Activated CD4-positive, alpha-beta T cell treated with anti-CD3 and anti-CD28 coated beads, Interleukin-2, amount 10 ng/mL, durations not matched to agents 24 days and 14 days (primary cell): ENCODE measurements at places on chromosomes 7 and 10. TPM values are rescaled to one million over a fixed set of nuclear protein-coding genes. Genes with fewer than 3 reads are reported as not detected.

- peaks cover 8% of the 10 kb centered on the region for H3K27me3 ChIP-seq
- no peak overlapping the region for H3K4me3 ChIP-seq
- no peaks in the 10 kb centered on the region for H3K4me1 ChIP-seq
- no peak overlapping the region for H3K27ac ChIP-seq
These were observed 82.3 kb downstream of the LRGUK start for GRCh38 chr7:134209322-134210015.

GRCh38 chr10:124802313-124802675 is 675 bp downstream of the ABRAXAS2 start:
- peaks cover 8% of the 10 kb centered on the region for H3K27me3 ChIP-seq
- DNase-seq, result peak; percentile 74
- peaks cover 14% of the 10 kb centered on the region for H3K4me1 ChIP-seq
- peak overlapping the region; percentile 89 for H3K27ac ChIP-seq
- H3K4me3 ChIP-seq, result peak overlapping the region; percentile 95

DNA sequence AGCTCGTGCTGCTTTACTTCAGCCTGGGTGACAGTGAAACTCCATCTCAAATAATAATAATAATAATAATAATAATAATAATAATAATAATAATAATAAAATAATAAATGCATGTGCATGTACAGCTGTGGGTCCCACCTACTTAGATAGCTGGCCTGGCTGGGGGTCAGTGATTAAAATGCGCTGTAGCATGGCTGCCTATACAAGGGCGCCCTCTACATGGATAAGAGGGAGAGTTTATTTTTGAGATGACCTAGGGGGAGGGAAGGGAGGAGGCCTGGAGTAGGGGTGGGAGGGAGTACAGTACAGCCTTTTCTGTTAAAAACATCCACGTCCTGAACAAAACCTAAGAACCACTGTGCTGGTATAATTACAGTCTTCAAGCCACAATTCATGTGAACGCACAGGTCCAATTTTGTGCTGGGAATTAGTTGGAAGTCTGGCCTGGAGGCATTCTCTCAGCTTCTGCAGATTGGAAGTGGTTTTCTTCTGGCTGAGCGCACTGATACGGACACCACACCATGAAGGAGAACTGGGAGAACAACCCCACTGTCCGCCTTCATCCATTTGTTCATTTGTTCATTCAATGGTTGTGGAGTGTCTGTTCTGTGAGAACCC is 146.5 kb downstream of the TMEM178B start:
- peaks cover 4% of the 10 kb centered on the region for H3K27me3 ChIP-seq
- no peaks in the 10 kb centered on the region for H3K4me1 ChIP-seq
- no peak overlapping the region for H3K27ac ChIP-seq

GRCh38 chr7:128697302-128697905 is 25.3 kb downstream of the GARIN1A start:
- H3K27me3 ChIP-seq, result peaks cover 54% of the 10 kb centered on the region
- H3K4me1 ChIP-seq, result peaks cover 7% of the 10 kb centered on the region
- no peaks in the 10 kb centered on the region for H3K36me3 ChIP-seq
- peak overlapping the region; percentile 79 for H3K4me3 ChIP-seq

DNA sequence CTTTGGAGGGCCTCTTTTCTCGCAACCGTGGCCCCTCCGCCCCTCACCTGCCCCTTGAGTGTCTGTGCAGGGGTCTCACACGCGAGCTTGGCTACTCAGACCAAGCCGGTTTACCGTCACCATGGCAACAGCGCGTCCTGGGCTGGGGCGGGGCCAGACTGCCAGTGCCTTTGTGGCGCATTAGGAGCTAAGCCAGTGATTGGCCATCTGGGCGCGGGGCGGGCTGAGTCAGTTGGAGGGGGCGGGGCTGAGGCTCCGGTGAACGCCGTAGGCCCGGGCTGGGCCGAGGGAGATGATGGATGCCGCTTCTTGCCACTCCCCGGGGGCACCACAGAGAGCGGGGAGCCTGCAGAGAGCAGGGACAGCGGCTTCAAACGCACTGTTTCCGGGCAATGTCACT is 48.7 kb upstream of the FXYD4 start:
- peak overlapping the region; percentile 72 for H3K4me3 ChIP-seq
- H3K27ac ChIP-seq, result no peak overlapping the region
- H3K27me3 ChIP-seq, result peaks cover 8% of the 10 kb centered on the region
- H3K4me1 ChIP-seq, result peaks cover 20% of the 10 kb centered on the region
- DNase-seq, result peak; percentile 96
- no peaks in the 10 kb centered on the region for H3K36me3 ChIP-seq

DNA sequence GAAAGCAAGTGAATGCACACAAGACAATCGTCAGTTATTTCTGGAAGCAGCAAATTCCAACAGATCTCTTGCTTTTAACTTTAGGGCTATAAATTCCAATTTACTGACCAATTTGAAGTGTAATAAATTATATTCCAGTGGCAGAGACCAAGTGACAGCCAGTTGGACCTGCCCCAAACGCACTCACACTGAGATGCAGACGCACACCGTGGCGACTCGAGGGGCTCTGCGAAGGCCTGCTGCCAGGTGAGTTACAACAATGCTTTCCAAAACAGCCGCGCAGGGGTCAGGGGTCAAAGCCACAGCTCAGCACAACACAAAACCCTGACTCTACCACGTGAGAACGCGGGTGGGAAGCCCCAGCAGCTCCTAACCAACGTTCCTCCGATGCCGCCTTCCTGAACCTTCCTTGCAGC is 97.4 kb downstream of the ZRANB1 start:
- no peak for DNase-seq
- no peaks in the 10 kb centered on the region for H3K36me3 ChIP-seq
- no peak overlapping the region for H3K4me3 ChIP-seq
- H3K27ac ChIP-seq, result no peak overlapping the region
- peaks cover 4% of the 10 kb centered on the region for H3K27me3 ChIP-seq
- H3K4me1 ChIP-seq, result no peaks in the 10 kb centered on the region

DNA sequence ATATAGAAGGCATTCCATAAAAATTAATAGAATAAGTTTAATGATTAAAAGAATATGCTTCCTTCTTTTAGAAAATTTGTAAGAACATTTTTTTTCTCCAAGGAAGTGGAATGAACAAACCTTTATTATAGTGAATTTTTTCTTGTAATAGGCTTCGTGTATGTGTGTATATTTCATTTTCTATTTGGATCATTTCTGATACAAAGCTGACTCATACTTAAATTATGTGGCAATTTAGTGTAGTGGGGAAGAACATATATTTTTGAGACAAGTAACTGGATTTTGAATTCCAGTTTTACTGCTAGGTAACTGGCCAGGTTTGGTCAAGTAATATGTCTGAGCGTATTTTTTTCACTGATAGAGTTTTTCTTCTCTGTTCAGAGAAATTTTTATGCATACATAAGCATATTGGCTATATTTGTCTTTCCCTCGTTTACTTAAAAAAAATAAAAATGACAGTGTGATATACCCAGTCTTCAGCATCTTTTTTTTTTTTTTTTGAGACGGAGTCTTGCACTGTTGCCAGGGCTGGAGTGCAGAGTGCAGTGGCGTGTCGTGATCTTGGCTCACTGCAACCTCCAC is 50.8 kb downstream of the CDK13 start:
- H3K27me3 ChIP-seq, result no peaks in the 10 kb centered on the region
- H3K4me1 ChIP-seq, result no peaks in the 10 kb centered on the region
- peaks cover 17% of the 10 kb centered on the region for H3K36me3 ChIP-seq
- H3K4me3 ChIP-seq, result no peak overlapping the region
- no peak for DNase-seq

DNA sequence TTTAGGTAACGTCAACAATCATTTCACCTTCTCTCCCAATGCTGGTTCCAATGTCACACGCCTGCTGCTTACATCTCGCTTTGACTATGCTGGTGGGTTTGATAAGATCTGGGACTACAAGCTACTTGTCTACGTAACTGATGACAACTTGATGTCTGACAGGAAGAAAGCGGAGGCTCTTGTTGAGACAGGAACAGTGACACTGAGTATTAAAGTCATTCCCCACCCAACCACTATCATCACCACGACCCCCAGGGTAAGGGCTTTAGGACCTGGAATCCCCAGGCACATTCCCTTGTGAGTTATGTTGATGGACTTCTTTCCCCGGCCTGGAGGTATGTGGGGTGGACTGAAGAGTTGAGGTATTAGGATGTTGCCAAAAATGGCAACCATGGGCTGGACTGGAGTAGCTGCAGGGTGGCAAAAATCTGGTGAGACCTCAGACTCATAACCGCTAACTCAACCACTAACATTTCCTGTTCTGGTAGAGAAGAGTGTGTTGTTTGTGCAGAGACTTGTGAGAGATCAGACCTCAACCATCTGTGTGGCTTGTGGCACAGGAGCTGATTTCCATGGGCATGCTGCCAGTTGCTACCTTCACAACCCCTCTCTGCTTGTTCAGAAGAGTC is 59.2 kb downstream of the CDHR3 start:
- peaks cover 5% of the 10 kb centered on the region for H3K27me3 ChIP-seq
- H3K36me3 ChIP-seq, result no peaks in the 10 kb centered on the region
- H3K4me3 ChIP-seq, result peak overlapping the region; percentile 63
- H3K27ac ChIP-seq, result peak overlapping the region; percentile 83
- peaks cover 56% of the 10 kb centered on the region for H3K4me1 ChIP-seq
- peak; percentile 88 for DNase-seq

GRCh38 chr10:77827366-77827765 is 99.2 kb downstream of the DLG5 start:
- peaks cover 2% of the 10 kb centered on the region for H3K4me1 ChIP-seq
- H3K27ac ChIP-seq, result no peak overlapping the region
- no peak overlapping the region for H3K4me3 ChIP-seq

- no peaks in the 10 kb centered on the region for H3K27me3 ChIP-seq
- no peaks in the 10 kb centered on the region for H3K4me1 ChIP-seq
- no peaks in the 10 kb centered on the region for H3K36me3 ChIP-seq
- no peak overlapping the region for H3K27ac ChIP-seq
- H3K4me3 ChIP-seq, result no peak overlapping the region
These were observed 292.8 kb downstream of the BBS9 start for GRCh38 chr7:33422141-33422540.

DNA sequence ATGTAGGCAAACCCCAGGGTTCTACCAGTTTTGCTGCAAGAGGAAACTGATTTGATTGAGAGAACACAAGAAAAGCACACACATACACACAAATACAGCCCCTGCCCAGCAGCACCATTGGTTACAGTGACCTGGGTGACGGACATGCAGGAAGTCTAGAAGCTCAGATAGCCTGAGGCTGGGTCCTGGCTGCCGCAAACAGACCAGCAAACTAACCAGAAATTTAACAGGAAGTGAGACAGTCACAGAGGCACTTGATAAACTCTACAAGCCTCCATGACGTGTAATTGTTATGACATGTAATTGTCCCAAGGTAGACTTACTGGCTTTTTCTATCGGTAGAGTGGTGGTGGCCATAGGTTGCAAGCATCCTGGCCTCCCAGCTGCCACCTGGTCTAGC is 58.9 kb downstream of the PRKAR2B start:
- no peak overlapping the region for H3K27ac ChIP-seq
- H3K4me1 ChIP-seq, result peaks cover 3% of the 10 kb centered on the region
- H3K36me3 ChIP-seq, result no peaks in the 10 kb centered on the region

- peak overlapping the region; percentile 71 for H3K4me3 ChIP-seq
- no peak for DNase-seq
- peaks cover 74% of the 10 kb centered on the region for H3K36me3 ChIP-seq
- peak overlapping the region; percentile 93 for H3K27ac ChIP-seq
These were observed 22.1 kb downstream of the STAMBPL1 start for GRCh38 chr10:88901984-88902789.

DNA sequence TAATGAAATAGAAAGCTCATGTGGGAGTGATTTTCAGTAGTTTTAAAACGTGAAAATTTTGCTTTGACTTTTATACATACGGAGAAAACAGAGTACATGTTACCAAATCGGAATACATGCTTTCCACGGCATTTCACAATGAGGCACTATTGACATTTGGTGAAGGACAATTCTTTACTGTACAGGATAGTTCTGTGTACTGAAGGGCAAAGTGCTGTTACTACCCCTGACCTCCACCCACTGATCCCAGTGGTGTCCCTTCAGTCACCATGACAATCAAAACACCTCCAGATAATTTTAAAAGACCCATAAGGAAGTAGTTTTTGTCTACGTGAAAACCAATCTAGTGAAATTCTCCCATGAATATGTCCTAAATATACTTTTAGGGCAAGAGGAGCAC is 33.1 kb upstream of the ANK3 start:
- no peaks in the 10 kb centered on the region for H3K27me3 ChIP-seq
- H3K4me1 ChIP-seq, result peaks cover 9% of the 10 kb centered on the region
- no peaks in the 10 kb centered on the region for H3K36me3 ChIP-seq
- no peak overlapping the region for H3K4me3 ChIP-seq
- DNase-seq, result no peak

- H3K27ac ChIP-seq, result peak overlapping the region; percentile 81
- peaks cover 30% of the 10 kb centered on the region for H3K36me3 ChIP-seq
- H3K4me3 ChIP-seq, result peak overlapping the region; percentile 92
- no peak for DNase-seq
These were observed 1.9 kb downstream of the APBB1IP start for GRCh38 chr10:26440088-26440470.

GRCh38 chr7:101644879-101645278 is 15.8 kb upstream of the MYL10 start:
- H3K4me1 ChIP-seq, result no peaks in the 10 kb centered on the region
- H3K4me3 ChIP-seq, result no peak overlapping the region
- H3K36me3 ChIP-seq, result no peaks in the 10 kb centered on the region
- H3K27me3 ChIP-seq, result no peaks in the 10 kb centered on the region
- no peak for DNase-seq
- H3K27ac ChIP-seq, result no peak overlapping the region

DNA sequence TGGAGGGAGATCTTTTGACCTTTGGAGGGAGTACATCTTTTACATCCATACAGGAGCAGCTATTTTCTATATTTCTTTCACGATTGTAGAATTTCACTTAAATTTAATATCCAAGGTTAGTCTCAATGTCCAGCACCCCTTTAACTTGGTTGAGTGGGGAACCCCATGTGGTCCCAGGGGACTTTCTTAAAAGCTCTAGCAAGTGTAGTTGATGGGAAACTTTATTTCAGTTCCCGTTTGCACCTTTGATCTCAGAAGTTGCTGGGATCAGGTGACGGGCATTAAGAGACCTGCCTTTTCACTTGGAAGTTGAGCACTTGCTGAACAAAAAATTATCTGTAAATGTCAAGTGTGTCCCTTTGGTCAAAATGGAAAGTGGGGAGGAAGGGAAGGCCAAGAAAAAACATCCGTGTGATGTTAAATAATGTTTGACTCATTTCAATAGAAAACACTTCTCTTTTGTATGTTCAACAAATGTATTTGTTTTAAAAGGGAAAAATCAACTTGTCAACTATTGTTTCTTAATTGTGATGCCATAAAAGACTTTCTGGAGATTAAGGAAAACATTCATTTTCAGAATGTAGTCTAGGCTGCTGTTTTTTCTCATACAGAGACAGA is 370.1 kb upstream of the GALNT17 start:
- no peaks in the 10 kb centered on the region for H3K36me3 ChIP-seq
- H3K4me1 ChIP-seq, result peaks cover 3% of the 10 kb centered on the region
- H3K27ac ChIP-seq, result no peak overlapping the region
- no peaks in the 10 kb centered on the region for H3K27me3 ChIP-seq

GRCh38 chr7:23234569-23235296 is 11.8 kb upstream of the GPNMB start:
- H3K27me3 ChIP-seq, result peaks cover 2% of the 10 kb centered on the region
- H3K36me3 ChIP-seq, result no peaks in the 10 kb centered on the region
- H3K4me3 ChIP-seq, result no peak overlapping the region
- DNase-seq, result no peak

GRCh38 chr10:129792141-129792540 is 171.9 kb downstream of the EBF3 start:
- no peak overlapping the region for H3K4me3 ChIP-seq
- H3K36me3 ChIP-seq, result no peaks in the 10 kb centered on the region
- no peak for DNase-seq
- H3K27me3 ChIP-seq, result no peaks in the 10 kb centered on the region
- H3K4me1 ChIP-seq, result no peaks in the 10 kb centered on the region

The PCLO gene
- not detected in 2 replicates for total RNA-seq

The H2BK1 gene
- 0.83 TPM in 1 of 2 replicates, not detected in the other for total RNA-seq

The ANK3 gene
- 22.9 and 23.5 TPM in 2 replicates for total RNA-seq

The GRM3 gene
- total RNA-seq, result not detected in 2 replicates

The CPA2 gene
- 0.14 TPM in 2 replicates for total RNA-seq

The TEX47 gene
- total RNA-seq, result not detected in 2 replicates

The PKD2L1 gene
- 0.17 TPM in 1 of 2 replicates, not detected in the other for total RNA-seq

The ADK gene
- total RNA-seq, result 54.8 and 58.3 TPM in 2 replicates

The ODAD2 gene
- total RNA-seq, result not detected in 2 replicates

The GTF2IRD2 gene
- total RNA-seq, result 4.0 and 5.6 TPM in 2 replicates
